ENCODE measurements at places on chromosomes 6 and 20.

- DNase-seq: no peak
These were observed 662 bp upstream of the SLC9A8 start for GRCh38 chr20:49811825-49812506.

- DNase-seq: no peak
These were observed 620.1 kb downstream of the COL12A1 start for GRCh38 chr6:74585753-74586152.

- no peak for DNase-seq
These were observed 237.2 kb upstream of the PRND start for GRCh38 chr20:4484379-4484997.

DNA sequence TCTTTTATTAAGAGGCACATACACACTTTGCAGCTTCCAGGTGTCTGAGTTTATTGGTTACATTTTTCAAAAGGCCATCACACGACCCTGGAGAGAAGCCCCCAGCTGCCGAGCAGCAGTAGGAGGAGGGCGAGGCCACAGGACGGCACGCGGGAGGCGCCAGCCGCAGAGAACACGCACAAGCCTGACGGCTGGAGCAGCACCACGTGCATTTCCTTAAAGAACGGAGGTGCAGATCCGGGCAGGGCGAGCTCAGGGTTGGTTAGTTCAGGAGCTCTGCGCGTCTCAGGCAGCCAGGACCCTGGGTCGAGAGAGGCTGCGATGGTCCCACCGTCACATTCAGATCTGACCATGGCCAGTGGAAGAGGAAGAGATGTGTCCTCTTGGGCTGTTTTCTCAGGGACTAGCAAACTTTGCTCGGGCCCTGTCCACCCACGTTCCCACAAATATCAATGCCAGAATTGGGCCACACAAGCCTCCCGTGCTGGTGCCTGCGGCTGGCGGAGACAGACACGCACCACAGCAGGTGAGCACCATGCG, 121.4 kb upstream of the AFDN start:
- DNase-seq: no peak

DNA sequence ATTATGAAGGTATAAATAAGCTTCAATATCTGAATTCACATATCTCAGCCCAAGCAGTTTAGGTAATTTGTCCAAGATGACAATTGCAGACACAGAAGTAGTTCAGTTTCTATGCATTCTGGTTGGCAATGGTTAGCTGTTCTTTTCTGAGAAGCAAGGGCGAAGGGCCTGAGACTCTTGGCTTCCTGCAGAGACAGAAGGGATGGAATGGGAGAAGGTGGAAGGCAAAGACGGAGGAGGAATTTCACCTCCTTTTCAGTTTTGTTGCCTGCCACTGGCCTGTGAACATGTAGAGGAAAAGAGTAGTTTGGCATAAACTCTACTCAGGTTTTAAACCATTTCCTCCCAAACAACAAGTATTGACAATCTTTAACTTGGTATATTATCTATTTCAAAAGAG, 180.7 kb upstream of the HS3ST5 start:
- DNase-seq: no peak

DNA sequence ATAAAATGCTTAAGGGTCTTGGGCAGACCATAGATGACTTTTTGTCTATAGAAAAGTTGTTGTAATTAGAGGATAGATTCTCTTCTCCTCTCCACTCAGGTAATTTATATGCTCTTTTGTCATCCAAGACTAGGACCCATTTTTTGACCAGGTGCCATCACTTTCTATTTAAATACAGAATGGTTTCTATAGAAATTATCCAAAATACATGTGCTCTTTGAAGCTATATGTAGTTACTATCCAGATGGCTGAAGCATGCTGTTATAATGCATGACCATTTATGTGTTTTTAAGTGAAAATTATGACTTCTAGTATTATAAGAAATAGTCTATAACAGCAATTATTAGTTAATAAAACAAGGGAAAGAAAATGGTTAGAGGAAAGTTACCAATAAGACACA, 3.0 kb upstream of the MLIP start:
- no peak for DNase-seq
